CD4-positive, alpha-beta T cell treated with Interleukin-4 for 1 hour (primary cell): ENCODE measurements at places on chromosomes 7 and 10.

DNA sequence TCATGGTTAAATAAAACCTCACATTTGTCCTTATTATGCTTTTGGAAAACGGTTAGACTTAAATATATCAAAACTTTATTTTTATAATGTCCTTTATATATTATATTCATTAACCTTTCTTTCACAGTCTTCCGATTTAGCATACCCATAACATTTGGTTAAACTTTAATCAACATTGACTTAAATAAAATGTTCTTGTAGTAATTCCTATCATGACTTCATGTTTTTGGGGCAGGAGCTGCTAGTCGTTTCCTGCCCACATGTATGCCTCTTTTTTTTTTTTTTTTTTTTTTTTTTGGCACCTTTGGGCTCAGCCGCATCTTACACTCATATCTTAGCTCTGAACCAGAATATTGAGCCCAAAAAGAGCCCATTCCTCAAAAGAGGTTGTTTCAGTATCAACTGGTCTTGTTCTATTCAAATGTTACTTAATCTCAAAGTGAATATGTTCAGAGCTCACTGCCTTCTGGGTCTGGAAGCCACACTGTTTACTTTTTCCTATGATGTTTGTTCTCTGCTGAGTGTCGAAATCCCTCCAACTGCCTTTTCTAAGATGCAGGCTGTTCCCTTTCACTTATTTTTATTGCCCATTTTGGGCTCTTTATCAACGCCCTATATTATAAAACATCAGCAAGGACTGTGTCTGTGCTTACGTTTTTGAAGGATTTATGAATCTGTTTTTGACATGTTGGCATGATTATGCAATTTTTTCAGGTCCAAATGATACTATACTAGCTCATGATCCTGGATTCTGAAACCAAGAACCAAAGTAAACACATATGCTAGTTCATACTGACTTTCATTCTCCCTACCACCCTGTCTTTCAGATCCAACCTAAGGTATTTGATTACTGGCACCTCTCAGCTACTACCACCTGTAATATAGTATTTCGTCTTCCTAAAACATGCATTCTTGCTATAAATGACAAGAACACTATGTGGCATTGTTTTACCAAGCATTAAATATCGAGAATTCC is 914.4 kb downstream of the PCDH15 start:
- no peak for DNase-seq

- DNase-seq: no peak
Observed at GRCh38 chr7:22667562-22668239, 59.3 kb upstream of the IL6 start.

- DNase-seq: no peak
Observed at GRCh38 chr7:156151078-156151477, 338.8 kb upstream of the SHH start.

DNA sequence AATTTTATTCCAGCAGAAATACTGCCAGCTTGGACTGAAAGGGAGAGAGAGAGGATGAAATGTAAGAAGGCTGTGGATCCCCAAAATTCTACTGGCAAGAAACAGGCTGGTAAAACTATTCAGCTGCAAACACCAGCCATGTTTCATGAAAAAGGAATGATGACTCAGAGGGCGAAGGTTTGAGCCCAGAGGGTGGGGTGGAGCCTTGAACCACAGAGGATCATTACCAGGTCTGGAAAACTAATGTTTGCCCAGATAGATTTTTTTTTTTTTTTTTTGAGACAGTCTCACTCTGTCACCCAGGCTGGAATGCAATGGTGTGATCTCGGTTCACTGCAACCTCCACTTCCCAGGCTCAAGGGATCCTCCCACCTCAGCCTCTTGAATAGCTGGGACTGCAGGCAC is 41.7 kb upstream of the NRF1 start:
- no peak for DNase-seq

- DNase-seq: no peak
Observed at GRCh38 chr10:63553473-63553872, 32.3 kb downstream of the REEP3 start.

DNA sequence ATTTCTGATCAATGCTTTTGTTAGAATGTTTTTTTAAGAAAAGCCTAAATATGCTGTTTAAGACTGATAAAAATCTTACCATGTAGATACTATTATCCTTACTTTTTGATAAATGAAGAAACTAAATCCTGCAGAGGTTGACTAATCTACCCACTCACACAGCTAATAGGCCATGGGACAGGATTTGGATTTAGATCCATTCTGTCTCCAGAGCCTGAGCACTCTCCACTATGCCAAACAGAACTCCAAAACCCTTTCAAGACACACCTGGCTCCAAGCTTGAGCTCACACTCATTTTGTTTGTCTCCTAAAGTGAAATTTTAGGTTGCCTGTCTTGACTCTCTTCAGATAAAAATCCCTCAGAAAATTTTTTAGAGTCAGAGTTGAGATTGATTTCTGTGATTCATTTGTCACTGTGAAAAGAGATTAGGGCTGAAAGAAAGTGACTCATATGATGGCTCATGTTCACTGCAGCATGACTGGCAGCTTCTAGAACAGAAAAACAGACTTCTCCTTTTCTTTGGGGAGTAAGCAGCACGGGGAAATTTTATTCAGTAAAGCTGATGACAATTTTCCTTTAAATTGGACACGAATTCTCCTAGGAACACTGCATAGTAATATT is 132.3 kb upstream of the POT1 start:
- no peak for DNase-seq
